GM04503 (cell line): ENCODE measurements at places on chromosomes 7 and 10.

- DNase-seq: no peak
Measured at GRCh38 chr10:75427951-75428350, 3.5 kb upstream of the LRMDA start.

DNA sequence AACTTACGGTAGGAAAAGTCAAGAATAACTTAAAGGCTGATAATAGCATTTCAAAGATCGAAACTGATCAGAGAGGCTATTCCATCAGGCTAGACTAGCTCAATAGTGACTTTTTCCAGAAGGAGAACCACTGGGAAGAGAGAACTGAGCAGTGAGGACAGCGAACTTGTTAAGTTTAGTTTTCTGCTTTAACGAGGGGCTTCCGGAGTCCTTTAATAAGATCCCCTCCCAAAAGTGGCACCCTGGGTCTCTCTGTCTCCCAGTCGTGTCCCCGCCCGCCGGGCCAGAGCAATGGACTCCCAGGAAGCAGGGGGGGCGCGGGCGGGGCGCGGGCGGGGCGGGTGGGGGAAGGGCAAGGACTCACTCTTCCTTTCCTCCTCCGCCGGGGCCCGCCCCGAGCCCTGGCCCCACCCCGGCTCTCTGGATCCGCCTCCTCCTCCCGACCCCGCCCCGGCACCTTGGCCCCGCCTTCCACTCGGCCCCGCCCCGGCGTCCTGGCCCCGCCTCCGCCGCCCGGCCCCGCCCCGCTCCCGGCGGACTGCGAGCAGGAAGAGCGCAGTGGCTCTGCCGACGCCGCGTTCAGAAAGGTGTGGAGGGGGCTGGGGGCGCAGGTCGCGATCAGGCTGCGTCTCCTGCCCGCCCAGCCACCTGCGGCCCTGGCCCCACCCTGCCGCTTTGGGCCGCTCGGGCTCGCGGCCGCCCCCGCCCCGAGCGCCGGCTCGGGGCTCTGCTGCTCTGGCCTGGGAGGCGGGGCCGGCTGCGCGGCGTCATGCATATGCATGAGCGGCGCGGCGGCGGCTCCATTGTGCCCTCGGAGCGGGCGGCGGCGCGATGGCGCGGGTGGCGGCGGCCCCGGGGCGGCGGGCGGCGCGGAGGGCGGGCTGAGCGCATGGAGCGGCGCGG is at the start of gene ZMIZ2:
Gene ZMIZ2 (plus strand): TSS at position 803 of the 903 bp plus-strand sequence. CDS start 7,403 bp downstream, outside the sequence.
- peak; percentile 31 for DNase-seq

GRCh38 chr7:98281757-98282606 is 496 bp downstream of the BRI3 start:
- DNase-seq: no peak

- DNase-seq: no peak
Measured at GRCh38 chr7:10116511-10116910, 857.2 kb upstream of the PHF14 start.

DNA sequence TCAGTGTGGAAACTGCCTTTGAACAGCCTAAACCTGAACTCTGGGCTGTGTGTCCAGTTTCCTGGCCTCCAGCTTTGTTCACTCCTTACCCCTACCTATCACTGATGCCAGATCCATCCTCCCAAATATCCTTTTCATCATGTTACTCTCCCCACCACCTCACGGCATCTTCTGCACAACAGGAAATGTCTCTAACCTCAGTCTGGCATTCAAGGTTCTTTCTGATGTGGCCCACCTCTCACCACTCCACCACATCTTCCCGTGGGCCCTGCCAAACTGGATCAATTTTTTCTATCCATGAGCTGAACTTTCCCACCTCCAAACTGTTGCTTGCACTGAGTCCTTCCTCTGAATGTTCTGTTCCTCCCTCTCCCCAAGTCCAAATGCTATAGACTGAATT is 35.8 kb upstream of the MAP3K8 start:
- DNase-seq: no peak

- no peak for DNase-seq
Measured at GRCh38 chr7:8042796-8043535, 74.4 kb downstream of the GLCCI1 start.

DNA sequence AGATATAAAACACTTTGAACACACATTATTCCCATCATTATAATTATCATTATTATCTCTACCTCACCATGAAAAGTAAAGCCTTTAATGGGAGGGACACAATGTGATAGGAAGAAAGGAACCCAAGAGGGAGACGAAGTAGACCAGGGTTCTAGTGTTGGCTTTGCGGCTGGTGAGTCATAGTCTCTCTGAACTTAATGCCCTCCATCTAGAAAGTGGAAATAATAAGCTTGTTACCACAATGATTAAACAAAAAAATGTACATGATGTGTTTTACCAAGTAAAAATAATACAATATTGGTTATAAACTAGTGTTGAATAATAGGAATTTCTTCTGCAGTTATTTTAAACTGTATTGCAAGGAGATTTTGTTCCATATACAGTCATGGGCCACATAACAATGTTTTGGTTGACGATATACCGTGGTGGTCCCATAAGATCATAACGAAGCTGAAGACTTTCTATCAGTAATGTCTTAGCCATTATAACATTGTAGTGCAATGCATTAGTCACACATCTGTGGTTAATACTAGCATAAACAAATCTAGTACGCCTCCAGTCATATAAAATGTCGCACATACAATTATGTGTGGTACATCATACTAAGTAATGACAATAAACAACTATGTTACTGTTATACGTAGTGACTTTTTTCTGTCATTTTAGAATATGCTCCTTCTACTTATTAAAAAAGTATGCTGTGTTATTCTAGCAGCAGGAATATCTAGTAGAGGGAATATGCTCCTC is 450.6 kb upstream of the SORCS1 start:
- no peak for DNase-seq

- DNase-seq: no peak
Measured at GRCh38 chr10:107585630-107586029, 421.1 kb upstream of the SORCS1 start.
